ENCODE measurements at places on chromosomes 2 and 18.

DNA sequence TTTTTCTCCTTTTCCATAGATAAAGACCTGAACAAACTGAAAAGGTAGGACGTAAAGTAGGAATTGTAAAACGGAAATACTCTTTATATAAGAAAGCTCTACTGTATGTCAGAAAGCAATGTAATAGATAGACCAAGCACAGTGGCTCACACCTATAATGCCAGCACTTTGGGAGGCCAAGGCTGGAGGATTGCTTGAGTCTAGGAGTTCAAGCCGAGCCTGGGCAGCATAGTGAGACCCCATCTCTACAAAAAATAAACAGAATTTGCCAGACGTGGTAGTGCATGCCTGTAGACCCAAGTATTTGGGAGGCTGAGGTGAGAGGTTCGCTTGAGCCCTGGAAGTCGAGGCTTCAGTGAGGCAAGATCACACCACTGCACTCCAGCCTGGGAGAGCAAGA, 7.6 kb downstream of the ZNF397 start:
- DNase-seq = no peak

DNA sequence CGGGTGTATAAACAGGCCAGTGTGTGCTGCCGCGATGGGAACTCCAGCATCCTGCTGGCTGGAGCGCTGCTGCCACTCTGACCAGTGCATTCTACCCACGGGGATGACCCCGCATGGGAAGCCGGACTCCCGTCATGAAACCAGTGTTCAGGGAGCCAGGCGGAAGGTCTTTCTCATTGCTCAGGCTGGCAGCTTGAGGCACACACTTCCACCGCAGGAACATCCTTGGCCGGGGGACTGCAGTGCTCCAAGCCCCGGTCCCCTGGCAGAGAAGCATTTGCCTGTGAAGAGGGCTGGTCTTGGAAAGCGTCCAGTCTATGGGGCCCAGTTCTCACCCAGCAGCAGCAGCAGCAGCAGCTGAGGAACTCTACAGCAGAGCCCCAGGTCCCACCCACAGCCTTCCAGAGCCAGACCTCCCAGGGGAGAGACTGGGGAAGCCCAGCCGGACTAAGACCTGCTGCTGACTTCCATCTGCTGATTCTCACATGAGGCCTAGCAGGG, 235.9 kb downstream of the KLHL29 start:
- DNase-seq = no peak

DNA sequence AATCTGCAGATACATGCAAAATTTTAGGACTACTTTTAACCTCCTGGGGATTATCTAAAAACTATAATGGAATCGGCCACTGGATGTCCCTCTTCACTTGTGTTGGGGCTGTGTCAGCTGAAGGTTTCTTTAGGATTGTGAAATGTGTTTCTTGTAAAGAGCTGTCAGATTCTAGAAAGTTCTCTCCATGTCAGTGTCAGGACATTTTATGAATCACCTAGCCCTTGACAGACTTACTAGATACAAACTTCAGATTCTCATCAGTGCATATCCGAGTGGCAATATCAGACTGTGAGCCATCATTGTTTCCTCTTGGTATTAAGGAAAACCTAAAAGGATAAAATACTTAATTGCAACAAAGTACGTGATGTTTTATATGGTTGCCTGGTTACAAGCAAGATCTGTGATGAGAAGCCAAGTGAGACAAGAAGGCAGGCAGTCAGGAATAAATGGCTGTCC, 107.3 kb downstream of the CPS1 start:
- no peak for DNase-seq

GRCh38 chr18:79965119-79965902, 868 bp downstream of the HSBP1L1 start:
- DNase-seq = no peak

DNA sequence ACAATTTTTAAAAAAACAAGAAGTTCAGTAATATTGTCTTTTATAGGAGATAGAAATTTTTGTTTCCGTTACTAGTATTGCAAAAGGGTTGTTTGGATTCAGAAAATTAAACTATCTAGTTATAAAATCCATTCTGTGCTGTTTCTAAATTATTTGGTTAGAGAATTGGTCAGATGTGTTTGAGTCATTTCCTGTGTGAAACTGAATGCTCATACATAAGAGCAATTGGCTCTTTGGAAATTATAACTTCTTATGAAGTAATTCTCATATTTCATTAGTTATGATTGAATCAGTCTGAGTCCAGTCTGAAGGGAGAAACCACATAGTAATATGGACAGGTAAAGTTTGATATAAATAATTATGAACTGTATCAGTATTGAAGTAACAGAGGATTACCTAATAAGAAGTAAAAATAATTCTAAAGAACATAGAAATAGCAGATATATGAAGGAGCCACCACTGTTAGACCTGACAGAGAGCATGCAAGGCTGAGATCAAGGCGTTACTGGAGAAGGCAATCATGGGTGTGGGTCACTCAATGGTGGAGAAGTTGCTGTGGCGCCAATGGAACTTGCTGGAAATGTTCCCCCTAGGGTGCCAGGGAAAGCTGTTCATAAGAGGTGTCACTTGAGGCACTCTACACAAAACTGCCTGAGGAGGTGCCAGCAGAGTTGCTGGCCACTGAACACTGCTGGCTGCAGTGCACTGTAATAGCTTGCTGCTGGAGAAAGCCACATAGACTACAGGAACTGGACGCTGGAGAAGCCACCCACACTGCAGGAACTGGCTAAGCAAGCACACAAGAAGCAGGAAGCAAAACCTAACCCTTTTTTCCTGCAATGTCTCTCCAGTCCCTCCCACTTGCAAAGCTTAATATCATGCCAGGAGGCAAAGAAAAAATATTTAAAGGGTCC, 18.0 kb upstream of the FAP start:
- no peak for DNase-seq

DNA sequence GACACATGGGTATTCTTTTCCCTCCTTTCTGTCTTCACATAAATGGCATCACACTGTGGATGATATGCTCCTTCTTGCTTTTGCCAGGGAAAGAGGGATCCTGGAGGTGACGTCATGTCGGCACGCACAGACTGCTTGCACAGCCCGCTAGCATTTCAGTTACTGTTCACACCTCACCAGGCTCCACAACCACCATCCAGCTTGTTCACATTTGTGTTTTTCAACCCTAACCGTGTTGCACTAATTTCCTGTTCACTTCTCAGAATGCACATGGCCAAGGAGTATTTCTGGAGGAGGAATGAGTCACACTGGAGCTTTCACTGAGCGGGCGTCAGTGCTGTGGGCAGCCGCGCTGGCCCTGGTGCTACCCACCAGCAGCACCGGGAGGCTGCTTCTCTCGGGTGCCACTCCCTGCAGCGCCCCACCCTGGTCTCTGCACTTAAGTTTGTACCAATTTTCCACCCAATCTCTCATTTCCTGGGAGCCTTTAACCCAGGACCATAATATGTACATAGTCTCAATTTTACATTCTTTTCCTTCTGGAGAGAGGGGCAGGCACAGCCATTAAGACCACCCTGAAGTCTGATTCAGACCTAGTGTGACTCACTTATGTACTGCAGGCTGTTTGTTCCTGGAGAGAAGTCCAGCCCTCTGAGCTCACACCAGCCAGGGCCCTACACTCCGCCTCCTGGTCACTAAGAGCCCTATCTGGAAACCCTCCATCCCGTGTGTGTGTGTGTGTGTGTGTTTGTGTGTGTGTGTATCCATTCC, 65.1 kb downstream of the MBP start:
- DNase-seq = peak; percentile 68

GRCh38 chr2:219028996-219029828, 12.1 kb downstream of the CFAP65 start:
- no peak for DNase-seq

GRCh38 chr2:240512666-240513535, 44.9 kb downstream of the ANKMY1 start:
- no peak for DNase-seq

DNA sequence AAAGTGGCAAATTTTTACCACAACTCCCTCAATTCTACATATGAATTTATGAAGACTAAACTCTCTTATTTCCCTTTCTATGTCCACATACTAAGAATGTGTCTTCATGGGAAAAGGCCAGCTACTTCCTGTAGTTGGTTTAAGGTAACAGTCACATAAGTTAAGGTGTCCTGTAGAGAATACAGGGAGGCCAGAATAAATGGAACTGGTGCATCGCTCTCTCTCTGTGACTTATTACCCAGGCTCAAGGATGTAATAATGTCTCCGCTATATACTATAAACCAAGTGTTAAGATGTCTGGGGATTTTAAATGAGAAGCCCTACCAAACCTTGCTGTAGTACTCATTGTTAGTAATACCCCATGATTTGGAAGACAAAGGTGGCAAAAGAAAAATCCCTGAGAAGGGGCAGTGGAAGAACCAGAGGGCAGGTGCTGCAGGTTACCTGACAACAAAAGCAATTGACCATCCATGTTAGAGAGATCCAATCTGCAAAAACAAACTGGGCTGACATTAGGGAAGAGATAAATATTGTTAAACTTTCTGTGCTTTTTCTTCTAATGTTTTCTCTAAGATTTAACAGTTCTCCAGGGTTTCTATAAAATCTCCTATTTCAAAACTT, 372.8 kb downstream of the TMX3 start:
- DNase-seq = no peak

DNA sequence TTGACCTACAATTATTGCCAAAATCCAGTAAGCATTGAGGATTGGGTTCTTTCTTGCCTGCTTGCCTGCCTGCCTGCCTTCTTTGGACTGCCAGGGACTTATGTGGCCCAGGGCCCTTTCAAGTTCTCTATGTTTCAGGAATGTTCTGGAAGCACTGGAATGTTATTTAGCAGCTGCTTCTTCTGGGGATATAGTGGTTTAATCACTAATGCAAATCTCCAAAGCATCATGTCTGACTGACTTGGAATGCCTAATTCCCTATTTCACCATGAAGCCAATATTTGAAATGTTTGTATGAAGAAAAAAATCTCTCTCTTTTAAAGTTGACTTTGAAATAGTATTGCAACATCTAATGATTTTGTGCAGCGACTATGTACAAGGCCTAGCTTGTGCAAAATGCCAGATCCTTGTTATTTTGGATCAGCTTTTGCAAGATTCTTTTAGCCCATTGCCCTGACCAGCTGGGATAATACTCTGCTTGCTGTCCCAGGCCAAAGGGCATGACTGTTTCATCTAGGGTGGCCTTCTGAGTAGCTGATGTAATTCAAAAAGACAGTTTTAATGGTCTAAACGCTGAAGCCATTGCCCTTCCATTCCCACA, 204.6 kb downstream of the RND3 start:
- no peak for DNase-seq

DNA sequence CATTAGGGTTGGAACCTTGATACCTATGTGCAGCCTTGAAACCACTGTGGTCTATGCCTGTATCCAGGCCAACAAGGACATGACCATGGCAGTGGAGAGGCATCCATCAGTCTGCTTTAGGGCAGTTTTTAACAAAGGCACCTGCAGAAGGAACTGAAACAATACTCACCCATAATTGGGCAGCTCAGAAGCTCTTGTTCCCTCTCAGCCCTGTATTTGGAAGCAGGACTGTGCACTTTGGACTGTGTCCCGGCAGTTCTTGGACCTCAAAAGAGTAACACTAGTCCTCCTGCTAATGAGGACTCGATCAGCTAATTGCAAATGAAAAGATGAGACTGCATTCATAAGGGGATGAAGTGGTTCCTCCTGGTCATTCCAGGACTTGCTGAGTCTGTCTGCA, 500.2 kb upstream of the TNP1 start:
- no peak for DNase-seq

- DNase-seq = no peak
These were observed 80.4 kb downstream of the CELF4 start for GRCh38 chr18:37484983-37485834.

GRCh38 chr18:37658894-37659293, 93.3 kb upstream of the CELF4 start:
- no peak for DNase-seq

DNA sequence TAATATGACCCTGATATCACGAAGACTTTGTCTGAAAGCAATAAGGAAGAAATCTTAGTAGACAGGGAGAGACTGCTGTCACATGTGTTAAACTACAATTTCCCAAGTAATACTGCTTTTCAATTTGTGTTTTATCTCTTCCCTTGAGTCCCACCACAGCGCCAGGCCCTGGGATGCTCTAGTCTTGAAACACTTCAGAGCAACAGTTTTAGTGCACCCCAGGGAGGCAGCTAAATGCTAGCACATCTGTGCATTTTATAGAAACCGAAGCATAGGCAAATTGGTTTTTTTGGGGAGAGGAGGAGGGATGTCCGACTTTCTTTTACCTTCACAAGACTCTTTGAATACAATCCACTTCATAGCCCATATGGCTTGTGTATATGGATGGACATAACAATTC, 550.0 kb upstream of the SYT4 start:
- no peak for DNase-seq

DNA sequence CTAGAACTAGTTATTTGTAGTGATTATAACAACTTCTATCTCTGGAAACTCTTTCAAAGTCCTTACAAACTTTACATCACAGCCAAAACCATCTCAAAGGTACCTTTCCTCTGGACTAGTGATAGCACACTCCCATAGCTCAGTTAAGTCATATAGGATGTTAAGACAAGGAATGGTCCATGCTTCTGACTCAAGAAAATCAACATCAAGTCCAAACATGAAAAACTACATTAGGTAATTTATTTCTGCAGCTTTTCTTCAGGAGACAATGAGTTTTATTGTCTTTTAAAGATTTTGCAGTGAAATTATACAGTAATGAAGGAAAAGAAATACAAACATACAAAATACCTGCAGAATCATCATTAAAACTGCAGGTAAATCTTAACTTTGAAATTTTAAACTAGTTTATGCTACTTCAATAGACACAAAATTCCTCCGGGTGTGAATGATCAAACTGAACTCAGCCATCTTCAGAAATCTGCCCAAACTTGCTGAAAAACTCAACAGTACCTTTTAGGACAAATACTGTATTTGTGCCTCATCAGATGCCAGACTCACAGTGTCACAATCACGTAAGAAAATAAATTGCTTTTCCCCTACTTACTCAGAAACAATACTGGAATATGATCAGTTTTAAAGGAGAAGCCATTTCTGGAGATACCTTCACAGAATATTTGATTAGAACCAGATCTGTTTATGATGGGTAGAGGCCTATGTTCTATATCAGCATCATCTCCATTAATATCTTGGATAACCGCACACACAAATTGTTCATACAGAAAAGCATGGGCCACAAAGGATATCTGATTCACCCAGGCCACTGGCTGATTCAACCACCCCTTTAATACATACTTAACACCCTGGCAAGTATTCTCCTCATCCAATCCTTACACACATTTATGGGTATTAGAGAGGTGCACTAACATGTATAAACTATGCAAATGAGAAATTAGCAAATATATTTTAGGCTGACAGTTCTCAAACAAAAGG, 2.6 kb downstream of the TMEM131 start:
- DNase-seq = no peak
